Activated naive CD4-positive, alpha-beta T cell (primary cell): ENCODE measurements at places on chromosomes 2 and 18.

- no peak for DNase-seq
Observed at GRCh38 chr2:45588158-45588829, 22.8 kb downstream of the SRBD1 start.

DNA sequence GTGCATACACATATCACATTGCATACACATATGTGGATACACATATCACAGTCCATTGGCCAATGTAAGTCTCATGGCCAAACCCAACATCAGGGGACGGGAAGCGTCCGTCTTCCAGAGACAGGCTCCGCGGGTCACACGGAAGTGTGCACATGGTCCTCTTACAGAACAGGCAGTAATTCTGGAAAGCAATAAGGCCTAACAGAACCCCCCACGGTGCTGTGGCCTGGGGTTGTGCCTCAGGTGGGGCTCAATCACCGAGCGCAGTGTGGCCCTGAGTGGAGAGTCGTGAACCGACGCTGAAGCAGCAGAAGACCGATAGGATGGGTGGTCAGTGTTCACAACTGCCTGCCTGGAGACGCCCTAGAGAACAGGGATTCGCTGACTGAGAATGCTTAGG lies 857.3 kb downstream of the GALR1 start:
- DNase-seq, result no peak

DNA sequence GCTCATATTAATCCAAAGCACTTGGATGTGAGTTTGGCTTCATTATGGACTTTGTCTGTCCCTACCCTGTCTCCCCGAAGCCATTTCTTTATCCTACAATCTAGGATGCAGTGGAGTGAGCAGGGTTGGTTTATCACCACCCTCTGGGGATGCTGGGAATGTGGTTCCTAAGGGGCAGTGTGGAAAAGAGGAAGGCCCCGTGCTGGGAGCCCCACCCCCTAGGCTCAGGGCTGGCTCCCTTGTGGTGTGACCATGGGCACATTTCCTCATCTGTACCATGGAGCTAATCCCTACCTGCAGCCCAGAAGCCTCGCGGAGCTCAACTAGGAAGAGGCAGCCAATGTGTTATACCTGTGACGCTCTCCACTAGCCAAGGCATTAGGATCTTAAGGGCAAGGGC lies 92.5 kb downstream of the TGOLN2 start:
- DNase-seq, result no peak

DNA sequence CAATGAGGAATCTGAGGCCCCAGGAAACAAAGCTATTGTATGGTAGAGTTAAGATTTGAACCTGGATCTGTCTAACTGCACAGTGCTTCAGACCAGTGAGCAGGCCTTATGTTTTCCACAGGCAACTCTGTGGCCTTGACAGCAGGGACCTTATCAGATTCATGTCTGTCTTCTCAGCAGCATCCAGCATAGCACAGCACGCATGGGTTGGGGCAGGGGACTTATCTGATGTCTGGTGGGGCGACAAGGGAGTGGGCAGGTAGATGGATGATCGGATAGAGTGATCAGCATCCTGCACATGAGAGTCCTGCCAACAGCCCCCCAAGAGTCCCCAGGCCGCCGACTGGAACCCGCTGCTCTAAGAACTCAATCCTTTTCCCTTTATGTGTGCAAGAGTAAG lies 28.7 kb upstream of the KCNF1 start:
- DNase-seq, result no peak

DNA sequence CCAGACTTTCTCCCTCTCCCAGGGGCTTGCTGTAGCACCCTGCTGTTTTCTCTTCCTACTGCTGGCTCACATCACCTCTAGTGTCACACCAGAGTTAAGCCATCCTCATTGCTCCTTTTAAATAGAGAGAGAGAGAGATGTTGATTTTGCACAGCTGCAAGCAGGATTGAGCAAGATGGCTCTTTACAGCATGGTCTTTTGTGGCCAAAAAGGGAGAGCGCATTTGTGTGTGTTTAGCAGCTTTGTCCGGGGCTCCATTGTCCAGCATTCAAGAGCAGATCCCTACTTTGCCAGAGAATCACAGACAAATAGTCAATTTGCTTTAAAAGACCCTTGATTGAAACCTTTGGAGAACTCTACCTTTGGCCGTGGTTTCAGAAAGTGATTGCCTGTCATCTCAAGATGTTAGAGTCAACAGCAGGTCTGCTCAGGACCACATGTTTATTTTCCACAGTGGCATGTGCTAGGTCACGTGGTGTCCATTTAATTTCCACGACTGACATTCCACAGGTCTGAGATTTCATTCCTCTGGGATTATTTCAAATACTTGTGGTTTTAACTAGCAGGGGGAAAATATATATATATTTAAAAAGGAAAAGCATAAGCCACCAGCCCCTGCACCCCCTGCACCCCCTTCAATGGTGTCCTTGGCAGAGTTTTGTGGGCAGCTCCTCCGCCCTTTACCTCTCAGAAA lies 359.9 kb upstream of the SLC14A2 start:
- no peak for DNase-seq

DNA sequence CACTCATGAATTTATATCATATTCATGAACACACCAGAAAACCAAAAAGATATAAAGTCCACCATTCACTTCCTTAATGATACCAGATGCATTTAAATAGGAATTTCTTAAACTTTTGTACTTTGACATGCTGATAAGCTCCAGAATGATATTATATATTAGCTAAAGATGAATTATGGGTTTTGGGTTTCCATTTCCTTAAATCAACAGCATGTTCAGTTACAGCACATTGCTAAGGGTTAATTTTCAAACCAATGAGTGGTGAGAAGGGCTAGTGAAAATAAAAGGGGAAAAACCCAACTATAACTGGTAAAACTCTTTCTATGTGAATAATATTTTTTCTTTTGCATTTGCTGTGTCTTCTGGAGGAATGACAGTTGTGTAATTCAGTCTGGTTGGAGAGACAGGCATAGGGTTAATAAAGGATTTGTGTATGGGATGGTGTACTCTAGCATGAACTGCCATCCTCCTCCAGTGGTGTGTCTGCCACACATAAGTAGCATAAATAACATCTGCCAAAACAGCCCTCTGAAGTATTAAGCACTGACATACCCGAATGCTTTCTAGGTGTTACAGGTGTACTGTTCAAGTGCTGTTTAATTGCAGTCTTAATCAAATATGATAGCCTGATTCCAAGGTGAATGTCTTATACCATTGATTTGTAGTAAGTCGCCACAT lies 19.3 kb upstream of the CPS1 start:
- no peak for DNase-seq

DNA sequence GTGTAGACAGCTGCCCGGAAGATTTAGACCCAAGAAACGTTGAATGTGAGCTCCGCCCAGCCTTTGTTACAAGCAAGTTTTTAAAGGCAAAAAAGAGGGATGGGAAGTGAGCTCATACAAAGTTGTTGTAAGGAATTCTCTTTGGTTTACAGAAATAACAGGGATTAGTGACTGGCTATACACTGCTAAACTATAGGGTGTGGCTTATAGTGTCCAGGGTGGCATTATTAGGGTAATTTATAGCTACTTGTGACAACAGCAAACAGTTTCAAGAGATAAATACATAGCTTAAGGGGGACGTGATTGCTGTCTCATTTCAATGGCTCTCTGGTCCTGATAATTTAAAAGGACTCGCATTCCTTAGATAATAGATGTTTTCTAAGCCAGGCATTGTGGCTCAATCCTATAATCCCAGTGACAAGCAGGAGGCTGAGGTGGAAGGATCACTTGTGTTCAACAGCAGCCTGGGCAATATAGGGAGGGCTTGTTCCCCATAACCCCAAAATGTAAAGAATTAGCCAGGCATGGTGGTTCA lies 66.5 kb upstream of the TGIF1 start:
- DNase-seq, result no peak

DNA sequence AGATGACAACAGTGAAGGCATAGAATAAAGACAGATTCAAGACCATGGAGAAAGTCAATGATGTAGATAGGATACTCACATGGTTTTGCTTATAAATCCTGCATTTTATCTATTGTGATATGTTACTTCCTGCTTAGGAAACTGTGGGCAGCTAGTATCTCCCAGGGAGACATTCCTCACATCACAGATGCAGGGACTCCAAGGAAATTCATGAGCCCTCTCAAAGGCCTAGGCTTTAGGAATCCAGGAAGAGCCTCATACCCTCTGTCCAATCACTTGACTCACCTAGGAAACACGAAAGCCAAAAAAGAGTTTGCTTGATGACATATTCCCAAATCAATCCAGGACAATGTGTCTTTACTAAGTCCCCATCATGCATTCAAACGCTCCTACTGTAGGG lies 247.8 kb upstream of the KLHL29 start:
- no peak for DNase-seq
